ENCODE measurements at places on chromosomes 12 and 14.

- no peak for DNase-seq
These were observed 183.4 kb downstream of the ESR2 start for GRCh38 chr14:64110802-64111201.

GRCh38 chr12:90990611-90991010 is 14.2 kb downstream of the EPYC start:
- DNase-seq, result no peak

DNA sequence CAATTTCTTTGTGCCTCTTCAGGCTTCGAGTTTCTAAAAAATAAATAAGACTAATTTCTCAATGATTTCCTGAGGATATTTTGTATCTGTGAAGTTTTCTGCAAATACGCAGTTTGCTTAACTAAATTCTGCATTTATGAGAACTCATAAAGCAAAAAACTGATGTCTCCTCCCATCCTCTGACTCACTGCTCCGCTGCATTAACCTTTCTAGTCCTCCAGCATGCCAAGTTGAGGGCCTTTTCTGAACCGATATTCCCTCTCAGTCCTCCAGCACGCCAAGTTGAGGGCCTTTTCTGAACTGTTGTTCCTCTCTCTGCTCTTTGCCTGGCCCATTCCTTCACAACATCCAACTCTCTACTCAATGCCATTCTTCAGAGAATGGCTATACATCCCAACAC is 3.2 kb downstream of the IPO8 start:
- no peak for DNase-seq

DNA sequence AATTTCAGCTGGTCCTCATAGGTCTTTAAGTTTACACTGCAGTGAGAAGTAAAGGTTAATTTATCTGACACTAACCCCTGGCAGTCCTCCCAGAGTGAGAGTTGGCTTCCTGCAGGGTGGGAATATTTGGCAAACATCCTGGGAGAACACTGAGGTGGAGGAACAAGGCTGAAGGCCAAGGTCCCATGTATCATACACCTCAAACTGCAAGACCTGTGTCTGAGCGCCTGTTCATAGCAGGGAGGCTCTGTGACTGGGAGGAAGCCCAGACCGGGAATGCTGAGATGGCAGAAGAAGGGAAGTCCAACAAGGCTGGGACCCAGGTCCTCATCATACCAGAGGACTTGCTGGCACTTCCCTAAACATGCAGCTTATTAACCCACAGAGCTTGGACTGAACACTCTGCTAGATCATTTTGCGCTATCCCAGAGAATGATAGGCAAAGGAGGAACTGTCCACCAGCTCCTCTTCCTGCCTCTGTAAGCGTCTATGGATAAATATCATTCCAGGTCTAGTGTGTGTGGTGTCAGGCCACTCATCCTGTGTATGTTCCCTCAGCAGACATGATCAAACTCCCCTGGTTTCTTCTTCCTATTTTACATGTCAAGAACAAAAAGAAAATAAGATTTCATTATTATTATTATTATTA is 199.6 kb upstream of the CNOT2 start:
- DNase-seq, result no peak

DNA sequence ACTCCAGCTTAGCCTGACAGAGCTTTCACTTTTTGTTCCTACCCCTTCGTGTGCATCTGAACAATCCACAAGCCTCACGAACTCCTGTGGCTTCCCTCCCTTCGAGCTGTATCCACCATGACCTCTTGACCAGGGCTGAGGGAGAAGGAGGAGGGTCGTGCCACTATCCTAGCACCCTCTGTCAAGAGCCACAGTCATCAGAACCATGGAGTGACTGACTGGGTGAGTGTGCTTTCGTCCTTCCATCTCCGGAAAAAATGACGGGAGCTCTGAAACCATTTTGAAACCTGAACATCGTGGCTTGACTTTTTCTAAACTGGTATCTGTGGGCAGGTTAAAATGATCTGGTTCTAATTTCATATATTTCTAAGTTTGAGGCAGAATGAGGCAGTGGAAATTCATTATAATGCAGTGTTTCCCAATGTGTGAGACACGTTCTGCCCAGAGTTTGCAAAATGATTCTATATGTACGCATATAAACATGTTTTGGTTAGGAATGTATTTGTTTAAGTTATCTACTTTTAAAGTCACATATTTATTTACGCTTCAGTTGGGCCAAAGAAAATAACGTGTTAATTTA is 27.0 kb downstream of the IL26 start:
- DNase-seq, result no peak

- no peak for DNase-seq
These were observed 197.2 kb downstream of the CHST11 start for GRCh38 chr12:104653730-104654664.

DNA sequence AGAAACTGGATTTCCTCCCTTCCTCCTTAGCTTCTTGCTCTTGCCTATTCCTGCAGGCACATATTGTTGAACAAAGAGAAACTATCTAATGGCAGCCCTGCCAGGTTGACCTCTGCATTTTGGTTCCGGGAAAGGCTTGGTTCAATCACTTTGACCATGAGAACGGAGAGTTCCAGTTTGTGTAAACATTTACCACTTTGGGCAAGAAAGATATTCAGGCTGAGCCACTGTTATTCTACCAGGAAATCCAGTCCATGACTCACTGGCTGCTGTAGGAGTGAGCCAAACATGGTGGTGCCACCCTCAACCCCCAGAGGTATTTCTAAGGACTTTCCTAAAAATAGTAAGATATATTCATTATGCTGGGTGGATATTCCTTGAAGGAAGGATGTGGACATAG is 242.2 kb upstream of the OR4E1 start:
- no peak for DNase-seq

DNA sequence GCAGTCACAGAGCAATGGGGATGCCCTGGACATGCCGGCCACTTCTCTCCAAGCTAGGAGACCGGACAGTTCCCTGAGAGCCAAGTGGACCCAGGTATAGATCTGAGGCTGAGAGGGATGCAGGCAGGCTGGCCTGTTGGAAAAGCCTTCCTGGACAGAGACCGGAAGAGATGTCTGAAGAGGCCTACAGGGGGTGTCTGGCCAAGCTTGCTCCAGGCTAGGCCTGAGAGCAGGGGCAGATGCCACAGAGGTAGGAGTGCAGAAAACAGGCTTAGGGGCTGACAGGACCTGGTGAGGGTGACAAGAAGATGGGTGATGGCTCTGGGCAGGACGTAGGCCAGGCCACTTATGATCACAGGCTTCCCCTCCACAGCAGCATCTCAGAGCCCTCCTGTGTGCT is 30.2 kb downstream of the ARL6IP4 start:
- no peak for DNase-seq

- peak; percentile 25 for DNase-seq
These were observed 196.6 kb downstream of the PCNX1 start for GRCh38 chr14:71103662-71104484.

Measured in NCI-H1092 treated with DMSO at 0.1 percent for 48 hours (cell line).